ENCODE measurements at places on chromosomes 3 and 15.

DNA sequence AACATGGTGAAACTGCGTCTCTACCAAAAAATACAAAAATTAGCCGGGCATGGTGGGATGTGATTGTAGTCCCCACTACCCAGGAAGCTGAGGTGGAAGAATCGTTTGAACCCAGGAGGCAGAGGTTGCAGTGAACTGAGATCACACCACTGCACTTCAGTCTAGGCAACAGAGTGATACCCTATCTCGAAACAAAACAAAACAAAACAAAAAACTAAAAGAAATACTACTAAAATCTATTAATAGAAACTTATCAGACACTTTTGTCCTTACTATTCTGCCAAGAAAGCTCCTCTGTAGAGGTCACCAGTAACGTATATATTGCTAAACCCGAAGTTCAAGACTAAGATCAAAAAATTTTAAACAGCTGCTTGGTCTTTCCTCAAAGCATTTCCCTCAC lies 67.1 kb downstream of the SMARCC1 start:
- DNase-seq = no peak

- no peak for DNase-seq
Measured at GRCh38 chr3:152184971-152185686, 83.6 kb upstream of the MBNL1 start.

DNA sequence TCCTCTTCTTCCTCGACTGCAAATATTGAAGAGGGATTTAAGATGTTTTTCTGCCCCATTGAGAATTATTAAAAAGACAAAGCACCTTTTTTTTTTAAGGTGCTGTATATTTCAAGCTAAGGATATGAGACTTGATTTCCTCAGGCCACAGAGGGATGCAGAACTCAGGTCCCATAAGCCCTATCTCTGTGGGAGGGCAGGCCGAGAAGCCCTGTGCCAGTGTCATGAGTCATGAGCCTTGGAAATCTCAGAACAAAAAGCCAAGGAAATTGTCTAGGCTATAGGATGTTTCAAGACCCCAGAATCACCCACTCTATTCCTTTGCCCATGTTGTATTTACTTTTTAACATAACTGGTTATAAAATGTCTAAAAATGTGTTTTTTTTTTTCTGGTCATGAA lies 7.3 kb downstream of the ESYT3 start:
- no peak for DNase-seq

GRCh38 chr15:88036154-88036839 lies 220.2 kb downstream of the NTRK3 start:
- no peak for DNase-seq

DNA sequence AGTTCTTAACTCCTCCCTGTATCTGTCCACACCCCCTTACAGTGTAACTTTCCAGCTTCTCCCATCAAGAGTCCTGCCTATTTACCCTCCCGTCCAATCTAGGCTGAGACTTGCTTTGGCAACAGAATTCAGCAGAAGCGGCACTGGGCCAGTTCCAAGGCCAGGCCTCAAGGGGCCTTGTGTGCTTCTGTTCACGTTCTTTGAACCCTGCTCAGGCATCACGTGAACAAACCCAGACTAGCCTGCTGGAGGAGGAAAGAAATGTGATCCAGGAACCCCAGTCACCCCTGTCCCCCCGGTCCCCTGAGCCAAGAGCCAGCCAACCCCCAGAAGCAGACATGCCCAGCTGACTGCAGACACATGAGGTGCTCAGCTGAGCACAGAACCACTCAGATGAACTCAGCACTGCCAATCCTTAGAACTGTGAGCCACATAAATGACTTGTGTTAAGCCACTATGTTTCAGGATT lies 76.1 kb upstream of the DCLK3 start:
- DNase-seq = no peak

- no peak for DNase-seq
Measured at GRCh38 chr15:67955252-67955651, 98.9 kb upstream of the PIAS1 start.

DNA sequence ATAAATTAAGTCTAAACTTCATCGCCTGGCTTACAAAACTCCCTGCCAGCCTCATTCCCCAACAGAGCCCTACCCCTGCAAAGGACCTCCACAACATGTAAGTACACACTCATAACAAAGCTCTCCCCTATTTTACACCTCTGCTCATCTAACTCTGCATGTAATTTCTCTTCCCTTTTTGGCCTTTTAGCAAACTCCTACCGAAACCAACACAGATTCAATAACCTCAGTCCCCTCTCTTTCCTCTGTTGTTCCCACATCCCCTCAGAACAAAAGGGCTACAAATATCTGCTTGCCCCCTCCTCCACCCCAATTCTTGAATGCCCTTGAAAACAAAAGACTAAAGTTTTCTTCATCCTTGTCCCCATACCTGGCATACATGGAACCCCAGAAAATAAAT lies 662 bp downstream of the UBL7 start:
- DNase-seq = no peak

- peak; percentile 18 for DNase-seq
Measured at GRCh38 chr3:68893600-68894239, 38.6 kb downstream of the TAFA4 start.

DNA sequence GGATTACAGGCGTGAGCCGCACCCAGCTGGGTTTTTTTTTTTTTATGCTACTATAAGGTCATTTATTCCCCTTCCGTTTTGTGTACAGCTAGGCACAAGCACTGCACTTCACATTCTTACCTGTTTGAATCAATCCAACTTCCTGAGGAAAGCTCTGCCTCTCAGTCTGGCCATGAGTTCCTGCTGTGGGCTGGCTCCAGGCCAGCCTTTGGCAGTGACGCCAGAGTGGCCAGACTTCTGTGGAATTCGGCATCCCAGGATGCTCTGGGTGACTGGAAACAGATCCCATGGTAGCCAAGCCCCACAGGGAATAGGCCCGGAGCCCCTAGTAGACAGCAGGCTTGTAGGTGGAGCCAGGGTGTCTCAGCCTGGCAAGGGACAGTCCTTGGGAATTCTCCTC lies 21.5 kb upstream of the TIMP4 start:
- no peak for DNase-seq

DNA sequence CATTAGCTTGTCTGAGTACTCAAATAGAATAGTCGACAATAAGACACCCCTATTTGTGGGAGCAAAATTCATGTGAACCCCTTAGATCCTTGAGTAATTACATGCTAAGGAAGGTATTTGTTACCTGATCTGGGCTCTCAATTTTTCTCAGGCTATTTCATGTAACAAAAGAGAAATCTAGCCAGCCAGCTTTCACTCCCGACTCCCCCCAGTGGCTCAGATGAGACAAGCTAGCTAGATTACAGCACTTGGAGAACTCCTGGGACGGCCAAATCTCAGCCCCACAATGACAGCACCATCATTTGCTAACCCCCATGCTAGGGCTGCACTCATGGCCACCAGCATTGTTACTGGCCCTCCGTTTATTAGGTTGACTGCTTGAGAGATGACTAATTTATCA lies 41.3 kb downstream of the GLDN start:
- peak; percentile 41 for DNase-seq

GRCh38 chr3:134067531-134068161 lies 37.9 kb upstream of the SLCO2A1 start:
- DNase-seq = no peak

DNA sequence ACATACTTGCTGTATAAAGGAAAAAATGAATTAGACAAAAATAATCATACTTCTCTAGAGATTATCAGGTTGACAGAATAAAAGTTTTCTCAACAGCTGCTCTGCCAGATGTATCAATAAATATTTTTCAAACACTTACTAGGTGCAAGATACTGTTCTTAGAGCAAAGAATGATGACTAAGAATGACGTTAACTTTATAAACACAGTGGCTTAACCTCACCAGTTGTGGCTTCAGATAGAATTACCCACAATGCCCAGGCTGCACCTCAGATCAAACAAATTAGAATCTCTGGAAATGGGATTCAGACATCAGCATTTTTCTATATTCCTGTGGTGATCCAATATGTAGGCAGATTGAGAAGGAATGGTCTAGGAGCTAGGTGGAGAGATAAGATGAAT lies 422.4 kb upstream of the ATP11B start:
- DNase-seq = no peak

- no peak for DNase-seq
Measured at GRCh38 chr15:90201944-90202375, 830 bp downstream of the SEMA4B start.

DNA sequence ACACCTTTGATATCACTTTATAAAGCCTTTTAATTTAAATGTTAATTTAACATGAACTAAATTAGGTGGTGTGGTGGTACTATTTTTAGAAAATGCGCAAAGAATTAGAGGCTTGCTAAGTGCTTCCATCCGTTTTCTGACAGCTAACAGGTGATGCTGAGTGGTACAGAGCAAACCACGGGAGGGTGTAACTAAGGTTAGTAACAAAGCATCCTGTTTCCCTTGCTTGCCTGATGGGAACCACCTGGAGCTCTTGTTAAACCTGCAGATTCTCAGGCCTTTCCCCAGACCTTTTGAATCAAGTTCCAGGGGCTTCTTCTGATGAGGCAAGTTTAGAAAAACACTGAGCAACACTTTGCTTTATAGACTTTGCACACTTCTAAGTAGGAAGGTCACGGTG lies 101.0 kb downstream of the ATG7 start:
- no peak for DNase-seq

DNA sequence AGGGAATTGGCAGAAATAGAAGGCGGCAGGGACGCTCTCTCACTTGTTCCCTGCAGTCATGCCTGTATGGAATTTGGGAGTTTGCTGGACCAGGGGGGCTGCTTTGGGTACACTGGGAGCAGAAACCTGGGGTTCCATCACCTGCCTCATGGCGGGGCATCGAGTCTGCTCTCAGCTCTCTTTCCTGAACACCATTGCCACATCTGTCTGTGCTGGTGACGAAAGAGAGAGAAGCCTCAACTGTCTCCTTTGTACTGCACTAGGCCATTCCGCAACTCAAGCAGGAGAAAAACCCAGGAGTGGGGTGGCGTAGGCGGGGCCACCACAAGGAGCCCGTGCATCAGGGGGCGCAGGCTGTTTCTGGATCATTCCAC lies 14.0 kb downstream of the TMEM158 start:
- DNase-seq = no peak

- DNase-seq = no peak
Measured at GRCh38 chr15:55226127-55226526, 29.4 kb upstream of the RSL24D1 start.

GRCh38 chr15:27675571-27675970 lies 423.5 kb downstream of the OCA2 start:
- no peak for DNase-seq

DNA sequence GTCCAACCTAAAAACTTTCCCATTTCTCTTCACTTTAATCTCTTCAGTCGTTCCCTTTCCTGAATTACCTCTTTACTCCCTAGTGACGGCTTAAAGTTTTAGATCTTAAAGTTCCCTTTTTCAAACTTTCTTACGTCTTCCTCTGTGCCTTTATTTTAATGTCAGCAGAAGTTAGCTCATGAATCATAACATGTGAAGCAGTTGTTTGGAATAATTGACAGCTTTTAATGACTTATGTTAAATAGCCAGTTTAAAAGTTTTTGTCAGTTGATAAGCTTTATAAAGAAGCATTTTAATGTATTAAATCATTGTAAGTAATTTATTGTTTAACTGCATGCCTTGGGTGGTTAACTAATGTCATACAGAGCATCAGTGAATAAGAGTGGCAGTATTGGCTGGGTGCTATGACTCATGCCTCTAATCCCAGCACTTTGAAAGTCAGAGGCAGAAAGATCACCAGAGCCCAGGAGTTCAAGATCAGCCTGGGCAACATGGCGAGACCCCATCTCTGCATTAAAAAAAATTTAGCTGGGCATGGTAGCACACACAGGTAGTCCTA lies 33.9 kb downstream of the PIK3CA start:
- DNase-seq = peak; percentile 36

DNA sequence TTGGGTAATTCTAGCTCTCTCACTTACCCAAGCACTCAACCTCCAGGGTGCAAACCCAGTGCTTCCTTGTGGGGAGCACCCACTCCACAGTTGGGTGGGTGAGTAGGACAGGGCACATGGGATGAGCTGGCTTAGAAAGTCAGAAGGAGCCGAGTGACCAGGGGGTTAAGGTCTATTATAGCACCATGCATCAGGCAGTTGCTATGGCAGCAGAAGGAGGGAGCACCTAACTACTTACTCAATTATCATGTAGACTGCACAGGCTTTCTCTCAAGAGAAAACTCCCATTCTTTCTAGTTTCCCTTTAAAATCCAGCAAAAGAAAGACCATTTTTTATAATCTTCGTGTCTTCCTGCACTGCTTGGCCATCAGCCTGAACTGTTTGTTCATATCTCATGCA lies 163.0 kb downstream of the OCA2 start:
- no peak for DNase-seq

GRCh38 chr3:9137676-9138075 lies 111.8 kb downstream of the SRGAP3 start:
- no peak for DNase-seq

GRCh38 chr15:70034596-70034995 lies 63.1 kb downstream of the TLE3 start:
- DNase-seq = no peak

- DNase-seq = no peak
Measured at GRCh38 chr15:61681038-61681418, 379.2 kb downstream of the VPS13C start.

GRCh38 chr15:68525815-68526214 lies 53.0 kb upstream of the CORO2B start:
- DNase-seq = no peak

GRCh38 chr3:51717947-51718346 lies 11.1 kb downstream of the GRM2 start:
- no peak for DNase-seq

DNA sequence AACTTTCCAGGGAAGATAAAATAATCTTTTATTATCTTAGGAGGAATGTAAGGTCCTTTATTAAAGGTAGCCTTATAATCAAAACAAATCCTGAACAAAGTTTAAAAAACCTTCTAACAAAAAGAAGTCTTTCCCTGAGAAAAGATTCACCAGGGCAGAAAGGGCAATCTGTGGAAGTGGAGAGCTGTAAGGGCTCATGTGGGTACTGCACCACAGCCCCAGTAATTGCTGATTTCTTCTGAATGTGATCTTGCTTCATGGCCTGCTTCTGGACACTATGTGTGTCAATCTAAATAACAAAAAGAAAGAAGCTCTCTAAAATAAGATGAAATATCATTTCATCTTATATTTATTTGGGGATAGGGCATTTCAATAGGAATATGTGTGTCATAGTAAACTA lies 1501.6 kb downstream of the OTOL1 start:
- DNase-seq = no peak

GRCh38 chr3:14458434-14459275 lies 56.2 kb downstream of the SLC6A6 start:
- DNase-seq = no peak

DNA sequence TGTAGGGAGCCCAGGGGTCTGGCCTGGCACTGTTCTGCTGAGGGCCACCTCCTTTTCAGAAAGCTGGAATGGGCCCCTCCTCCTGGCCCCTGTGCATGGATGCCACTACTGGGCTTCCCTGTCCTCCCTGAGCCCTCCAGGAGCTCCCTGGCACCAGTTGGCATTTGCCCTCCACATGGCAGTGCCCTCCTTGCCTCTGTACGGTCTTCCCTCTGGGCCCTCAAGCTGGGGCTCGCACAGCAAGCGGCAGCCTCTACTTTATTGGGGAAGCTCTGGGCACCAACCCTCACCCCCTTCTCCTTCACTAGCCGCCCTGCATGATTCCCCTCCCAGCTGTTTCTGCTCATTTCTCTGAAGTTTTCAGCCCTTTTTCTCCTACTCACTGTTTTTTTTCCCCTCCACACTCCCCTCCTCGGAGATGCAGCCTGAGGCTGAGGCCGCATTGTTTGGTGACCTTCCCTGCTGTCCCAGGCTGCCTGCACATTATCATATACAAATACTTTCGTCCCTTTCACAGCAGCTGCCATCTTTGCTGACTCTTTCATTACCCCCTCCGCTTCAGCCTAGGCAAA lies 127.3 kb downstream of the EEFSEC start:
- DNase-seq = no peak

- DNase-seq = no peak
Measured at GRCh38 chr3:170653801-170654200, 67.9 kb upstream of the SLC7A14 start.

- DNase-seq = no peak
Measured at GRCh38 chr3:117656391-117656790, 946.8 kb downstream of the TUSC7 start.
